ENCODE measurements at places on chromosomes 11 and 22.

DNA sequence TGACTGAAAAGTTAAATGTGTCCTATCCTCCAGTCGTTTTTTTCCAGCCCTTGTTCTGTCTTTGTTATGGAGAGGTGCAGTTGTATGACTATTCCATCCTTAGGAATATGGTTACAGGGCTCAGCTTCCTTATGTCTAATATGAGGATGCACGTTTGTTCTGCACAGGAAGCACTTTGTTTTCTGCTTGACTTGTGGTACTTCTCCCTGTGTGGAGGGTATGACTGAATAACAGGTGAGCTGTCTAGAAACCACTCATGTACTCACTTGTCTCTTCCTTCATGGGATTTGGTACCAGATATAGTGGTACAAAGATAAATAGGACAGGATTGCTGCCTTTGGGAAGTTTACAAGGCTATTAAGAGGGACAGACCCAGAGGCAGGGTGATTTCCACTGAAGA lies 17.4 kb downstream of the CABIN1 start:
- DNase-seq = no peak

DNA sequence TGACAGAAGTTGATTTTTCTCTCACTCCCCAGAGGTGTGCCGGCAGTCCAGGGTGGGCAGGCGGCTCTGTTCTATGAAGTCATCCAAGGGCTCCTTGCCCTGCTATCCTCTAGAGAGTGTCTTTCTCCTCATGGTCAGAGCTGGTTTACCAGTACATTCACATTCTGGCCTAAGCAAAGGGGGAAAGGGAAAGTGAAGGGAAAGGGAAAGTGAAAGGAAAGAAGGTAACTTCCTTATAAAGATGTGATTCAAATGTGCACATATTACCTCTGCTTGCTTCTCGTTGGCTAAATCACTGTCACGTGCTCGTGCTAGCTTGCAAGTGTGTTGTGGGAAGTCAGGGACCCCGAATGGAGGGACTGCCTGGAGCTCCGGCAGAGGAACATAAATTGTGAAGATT lies 2.9 kb upstream of the HTATIP2 start:
- DNase-seq = no peak

GRCh38 chr22:35301372-35301874 lies 1.7 kb downstream of the TOM1 start:
- DNase-seq = peak; percentile 80

DNA sequence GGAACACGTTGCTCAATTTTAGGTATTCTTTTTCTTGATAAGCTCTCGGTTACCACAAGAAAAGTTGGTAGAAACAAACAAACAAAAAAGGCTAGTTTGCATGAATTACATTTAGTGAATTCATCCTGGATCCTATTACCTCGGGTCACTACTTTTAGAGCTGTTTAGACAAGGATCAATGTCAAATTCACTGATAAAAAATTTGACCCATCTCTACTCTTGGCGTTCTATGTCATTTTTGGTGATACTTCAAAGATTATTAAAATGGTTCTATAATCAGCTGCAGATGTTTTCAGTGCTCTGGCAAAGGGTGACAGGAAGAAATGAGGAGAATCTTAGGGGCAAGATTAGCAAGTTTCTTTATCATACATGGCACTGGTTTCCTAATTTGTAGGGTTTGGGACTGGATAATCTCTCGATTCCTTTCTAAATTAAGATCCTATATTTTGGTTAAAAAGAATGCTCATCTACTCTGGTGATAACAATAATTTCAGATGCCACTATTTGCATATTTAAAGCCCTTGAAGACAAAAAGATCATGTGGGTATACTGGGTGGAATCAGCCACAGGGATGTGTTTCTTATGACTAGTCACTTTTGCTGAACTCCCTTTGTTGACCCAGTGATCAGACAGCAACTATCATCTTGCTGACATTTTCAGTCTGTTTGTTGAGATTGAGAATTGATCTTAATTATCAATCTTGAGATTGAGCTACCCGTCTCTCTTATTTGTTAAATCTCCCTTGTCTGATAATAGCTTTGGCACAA lies 442.9 kb downstream of the AASDHPPT start:
- no peak for DNase-seq

GRCh38 chr11:3920148-3920852 lies 64.8 kb downstream of the STIM1 start:
- DNase-seq = no peak
